ENCODE measurements at places on chromosomes 2 and 18. TPM values are rescaled to one million over a fixed set of nuclear protein-coding genes. Genes with fewer than 3 reads are reported as not detected.

GRCh38 chr18:42305869-42306593, 351.0 kb downstream of the PIK3C3 start:
- no peak for DNase-seq

GRCh38 chr2:8242739-8243138, 439.1 kb upstream of the ID2 start:
- no peak for DNase-seq

- DNase-seq: no peak
Measured at GRCh38 chr2:51920509-51920908, 888.6 kb upstream of the NRXN1 start.

- DNase-seq: no peak
Measured at GRCh38 chr2:129751409-129751808, 228.1 kb upstream of the RAB6C start.

DNA sequence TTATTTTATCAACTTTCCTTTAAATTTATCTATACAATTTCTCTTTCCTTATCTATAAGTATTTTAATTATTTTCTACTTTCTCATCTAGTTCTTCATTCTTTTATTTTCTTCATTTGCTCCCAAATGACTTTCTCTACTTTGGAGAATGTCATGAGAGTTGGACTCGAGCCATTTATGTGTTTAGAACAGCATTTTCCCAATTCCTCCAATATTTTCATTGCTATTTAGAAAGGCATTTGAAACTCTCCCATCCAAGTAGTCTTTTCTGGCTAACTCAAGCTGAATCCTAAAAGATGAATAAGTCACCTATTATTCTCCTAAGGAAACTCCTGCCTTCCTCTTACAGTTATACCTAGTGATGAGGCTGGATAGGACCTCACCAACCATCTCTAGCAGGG, 15.8 kb upstream of the FEZ2 start:
- no peak for DNase-seq

DNA sequence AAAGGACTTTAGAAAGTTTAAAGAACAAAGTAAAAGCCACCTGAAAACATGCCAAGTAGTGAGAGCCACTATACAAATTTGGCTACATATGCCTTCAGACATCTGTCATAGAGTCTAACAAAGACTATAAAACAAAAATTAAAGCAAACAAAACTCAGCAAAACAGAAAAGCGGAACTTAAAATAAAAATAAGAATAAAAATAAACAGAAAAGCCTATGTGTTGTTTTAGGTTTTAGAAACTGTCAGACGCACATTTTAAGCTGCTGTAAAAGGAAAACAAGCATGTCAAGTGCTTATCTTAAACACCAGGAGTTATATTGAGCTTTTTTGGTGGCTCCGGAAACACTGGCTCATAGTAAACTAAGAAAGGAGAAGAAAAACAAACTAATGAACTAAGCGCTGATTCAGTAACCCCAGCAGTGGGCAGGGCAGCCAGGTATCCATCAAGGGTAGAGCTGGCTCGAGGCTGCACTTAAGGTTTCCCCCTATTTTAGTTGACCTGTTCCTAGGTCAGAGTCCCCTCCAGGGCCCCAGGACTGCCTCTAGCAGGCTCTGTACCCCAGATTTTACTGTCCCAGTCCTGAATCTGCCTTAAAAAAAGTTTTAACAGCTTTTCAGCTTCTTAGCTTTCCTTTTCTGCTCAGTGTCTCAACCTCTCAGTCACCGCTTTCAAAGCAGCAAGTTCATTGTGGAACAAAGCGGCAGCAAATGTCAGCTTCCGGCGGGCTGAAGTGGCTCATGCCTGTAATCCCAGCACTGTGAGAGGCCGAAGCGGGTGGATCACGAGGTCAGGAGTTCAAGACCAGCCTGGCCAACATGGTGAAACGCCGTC, 15.4 kb upstream of the RMC1 start:
- DNase-seq: peak; percentile 56

KCNK3 gene
- not detected for polyA plus RNA-seq

C1QL2 gene
- polyA plus RNA-seq: not detected

AGAP1 gene
- not detected for polyA plus RNA-seq

FNDC4 gene
- not detected for polyA plus RNA-seq

NETO1 gene
- polyA plus RNA-seq: 6.2 TPM

All from naive B cell (primary cell).